ENCODE measurements at places on chromosomes 5 and 9.

DNA sequence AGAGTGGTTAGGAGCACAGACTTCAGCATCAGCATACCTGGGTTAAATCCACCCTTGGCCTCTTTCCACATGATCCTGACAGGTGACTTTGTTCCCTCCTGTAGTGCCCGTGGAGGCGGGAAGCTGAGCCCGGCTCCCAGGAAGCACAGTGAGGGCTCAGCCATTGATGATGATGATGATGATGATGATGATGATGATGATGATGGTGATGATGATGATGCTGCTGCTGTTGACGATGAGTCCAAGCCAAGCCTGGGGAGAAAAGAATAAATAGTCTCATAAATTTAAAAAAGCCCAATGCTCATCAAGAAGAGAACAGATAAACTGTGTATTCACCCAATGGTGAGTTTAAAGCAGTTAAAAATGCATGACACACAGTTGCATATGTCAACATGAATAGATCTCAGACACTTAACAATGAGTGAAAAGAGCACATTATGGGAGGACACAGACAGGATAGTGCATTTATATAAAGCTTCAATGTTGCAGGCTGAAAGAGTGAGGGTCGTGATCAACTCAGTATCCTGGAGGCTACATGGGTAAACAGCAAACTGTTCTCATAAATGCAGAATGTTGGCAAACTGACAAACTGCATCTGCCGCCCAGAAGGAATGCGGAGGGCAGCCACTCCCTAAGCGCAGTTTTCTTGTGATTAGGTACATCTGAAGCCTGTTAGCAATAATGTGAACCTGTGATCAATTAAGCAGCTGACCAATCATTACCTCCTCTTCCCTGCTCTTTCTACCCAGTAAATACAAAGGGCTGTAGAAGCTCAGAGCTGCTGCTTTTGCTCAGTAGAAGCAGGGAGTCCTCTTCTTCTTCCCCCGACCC is 11.7 kb upstream of the CFAP157 start:
- no peak for DNase-seq

- DNase-seq, result no peak
Measured at GRCh38 chr5:146447734-146448380, 724 bp downstream of the TCERG1 start.

DNA sequence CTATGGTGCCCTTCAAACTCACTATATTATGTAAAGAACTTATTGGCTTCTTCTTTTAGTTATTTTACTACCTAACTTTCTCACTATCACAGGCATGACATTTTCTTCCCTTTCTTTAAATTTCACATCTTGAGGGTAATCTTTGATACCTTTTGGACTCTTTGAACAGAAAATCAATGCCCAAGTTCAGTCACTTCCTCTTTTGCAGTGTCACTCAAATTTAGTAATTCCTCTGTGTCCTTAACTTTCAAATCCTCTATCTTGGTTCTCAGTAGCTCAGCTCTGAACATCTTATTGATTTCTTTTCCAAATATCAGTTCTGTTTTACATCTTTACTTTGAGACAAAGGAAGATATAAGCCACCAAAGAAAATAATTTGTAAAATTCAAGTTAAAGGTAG is 25.5 kb downstream of the CNTLN start:
- DNase-seq, result no peak

- DNase-seq, result no peak
Measured at GRCh38 chr5:161414896-161415295, 131.6 kb downstream of the GABRB2 start.

GRCh38 chr9:122236681-122237080 is 7.9 kb upstream of the LHX6 start:
- DNase-seq, result no peak

GRCh38 chr9:2281803-2282185 is 266.6 kb downstream of the SMARCA2 start:
- DNase-seq, result no peak

GRCh38 chr9:138073408-138073807 is 195.8 kb downstream of the CACNA1B start:
- no peak for DNase-seq

DNA sequence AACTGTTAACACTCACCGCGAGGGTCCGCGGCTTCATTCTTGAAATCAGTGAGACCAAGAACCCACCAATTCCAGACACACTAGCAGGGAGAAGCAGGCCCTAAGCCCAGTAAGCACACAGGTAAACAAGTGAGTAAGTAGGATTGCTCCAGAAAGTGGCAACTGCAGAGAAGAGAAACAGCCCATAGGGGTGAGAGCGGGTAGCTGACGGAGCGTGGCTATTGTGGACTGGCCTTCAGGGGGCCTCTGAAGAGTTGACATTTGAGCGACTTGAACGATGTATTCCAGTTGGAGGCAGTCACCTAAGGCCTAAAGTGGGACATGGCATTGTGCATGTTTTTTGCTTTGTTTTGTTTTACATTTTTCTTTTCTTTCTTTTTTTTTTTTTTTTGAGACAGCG is 74.2 kb downstream of the TSPAN17 start:
- DNase-seq, result no peak

GRCh38 chr9:120650352-120650751 is 63.9 kb downstream of the MEGF9 start:
- no peak for DNase-seq

DNA sequence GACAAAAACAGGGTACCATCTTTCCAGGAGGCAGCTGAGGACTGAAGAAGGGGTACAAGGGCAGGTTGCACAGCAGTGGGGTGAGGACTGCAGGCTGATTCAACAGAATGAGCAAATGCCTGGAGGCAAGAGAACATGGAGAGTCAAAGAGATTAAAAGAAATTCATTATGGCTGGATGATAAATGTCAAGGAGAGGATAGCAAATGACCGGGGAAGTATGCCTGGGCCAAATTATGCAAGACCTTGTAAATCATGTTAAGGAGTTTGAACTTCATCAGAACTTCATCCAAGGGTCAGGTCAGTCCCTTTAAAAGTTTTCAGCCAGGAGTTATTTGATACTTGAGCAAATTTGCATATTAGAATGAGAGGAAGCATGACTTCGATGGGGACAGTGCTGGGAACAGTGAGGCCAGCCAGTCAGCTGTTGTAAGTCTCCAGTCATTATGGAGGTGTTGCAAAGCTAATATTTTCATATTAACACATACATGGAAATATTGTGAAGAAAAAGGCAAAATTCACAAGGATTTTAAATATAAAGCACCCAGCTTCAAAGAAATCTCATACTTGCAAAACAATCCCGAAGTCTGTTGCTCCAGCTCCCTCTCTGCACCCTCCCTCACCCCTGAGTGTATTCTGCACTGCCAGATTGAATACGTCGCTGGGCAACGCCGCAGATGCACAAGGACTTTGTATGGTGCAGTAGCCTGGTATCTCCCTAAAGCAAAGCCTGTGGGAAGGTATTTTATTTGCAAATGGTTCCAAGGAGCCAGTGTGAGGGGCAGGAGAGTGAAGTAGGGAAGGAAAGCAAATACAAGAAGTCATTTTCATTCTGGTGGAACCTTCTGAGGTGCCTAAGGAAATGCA is 509.8 kb upstream of the TLE4 start:
- no peak for DNase-seq

- DNase-seq, result no peak
Measured at GRCh38 chr5:12016159-12016746, 112.0 kb upstream of the CTNND2 start.

- no peak for DNase-seq
Measured at GRCh38 chr9:81896070-81896469, 32.2 kb upstream of the SPATA31D4 start.

- DNase-seq, result no peak
Measured at GRCh38 chr5:99865159-99865558, 670.0 kb upstream of the FAM174A start.

DNA sequence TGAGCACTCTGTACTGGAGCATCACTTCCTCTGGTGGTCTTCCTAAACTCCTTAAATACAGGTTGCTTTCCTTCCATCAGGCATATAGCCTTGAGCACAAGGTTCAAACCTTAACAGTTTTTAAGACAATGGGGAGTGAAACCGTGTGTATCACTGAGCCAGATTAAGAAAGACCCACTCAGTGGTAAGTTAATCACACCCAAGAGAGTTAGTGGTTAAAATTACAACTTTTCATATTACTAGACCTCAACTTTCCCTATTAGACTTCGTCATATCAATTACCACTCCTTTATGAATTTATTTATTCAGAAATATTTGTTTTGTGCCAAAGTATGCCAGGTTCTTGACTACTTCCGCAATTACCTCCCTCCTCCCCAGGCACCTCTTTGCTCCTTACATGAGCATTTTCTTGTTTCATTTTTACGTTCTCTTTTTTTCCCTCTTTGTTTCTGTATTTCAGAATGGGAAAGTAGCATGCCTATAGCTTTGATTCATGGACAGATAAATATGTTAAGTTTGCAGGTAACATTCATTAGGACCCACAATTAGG is 351.0 kb downstream of the KIAA0825 start:
- no peak for DNase-seq

- no peak for DNase-seq
Measured at GRCh38 chr5:107699425-107699824, 28.7 kb upstream of the EFNA5 start.

- no peak for DNase-seq
Measured at GRCh38 chr5:139049780-139050179, 148.4 kb downstream of the SIL1 start.

- no peak for DNase-seq
Measured at GRCh38 chr9:4375424-4376200, 75.7 kb upstream of the GLIS3 start.

DNA sequence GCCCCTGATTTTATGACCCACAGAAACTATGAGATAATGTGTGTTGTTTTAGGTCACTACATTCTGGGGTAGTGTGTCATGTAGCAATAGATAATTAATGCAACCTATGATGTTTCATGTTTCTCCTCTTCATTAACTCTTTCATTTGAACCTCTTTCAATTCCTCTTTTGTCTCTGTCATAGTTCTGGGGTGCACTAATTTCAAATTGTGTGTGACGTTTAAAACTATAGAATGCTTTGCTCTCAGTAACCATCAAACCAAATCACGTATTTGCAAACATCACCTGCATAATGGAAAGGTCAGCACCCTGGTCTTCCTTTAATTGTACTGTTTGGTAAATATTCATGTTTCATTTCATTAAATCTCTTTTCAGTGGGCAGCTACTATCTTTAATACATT is 621.6 kb downstream of the TLR4 start:
- no peak for DNase-seq

GRCh38 chr9:18256568-18256967 is 217.4 kb upstream of the ADAMTSL1 start:
- no peak for DNase-seq

- DNase-seq, result no peak
Measured at GRCh38 chr5:171488876-171489275, 69.4 kb downstream of the FGF18 start.

- DNase-seq, result no peak
Measured at GRCh38 chr5:9183992-9184391, 361.9 kb downstream of the SEMA5A start.

- no peak for DNase-seq
Measured at GRCh38 chr5:139799359-139799758, 3.8 kb downstream of the PSD2 start.

DNA sequence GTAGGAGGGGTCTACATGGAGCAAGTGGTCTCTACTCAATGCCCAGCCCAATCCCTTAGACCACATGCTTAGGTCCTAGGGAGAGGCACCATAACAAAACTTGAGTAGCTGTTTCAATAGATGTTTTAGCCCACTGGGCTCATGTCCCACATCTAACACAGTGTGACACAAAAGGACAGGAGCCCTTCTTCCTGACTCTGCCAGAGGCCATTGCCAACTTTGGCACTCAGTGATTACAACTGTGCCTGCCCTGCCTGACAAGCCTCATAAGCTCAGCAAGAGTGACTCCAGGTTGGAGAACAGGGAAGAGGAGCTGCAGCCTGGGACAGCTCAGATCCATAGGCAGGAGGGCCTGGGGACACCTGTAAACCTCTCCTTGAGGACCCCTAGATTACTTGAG is 230.8 kb downstream of the ENC1 start:
- DNase-seq, result no peak

DNA sequence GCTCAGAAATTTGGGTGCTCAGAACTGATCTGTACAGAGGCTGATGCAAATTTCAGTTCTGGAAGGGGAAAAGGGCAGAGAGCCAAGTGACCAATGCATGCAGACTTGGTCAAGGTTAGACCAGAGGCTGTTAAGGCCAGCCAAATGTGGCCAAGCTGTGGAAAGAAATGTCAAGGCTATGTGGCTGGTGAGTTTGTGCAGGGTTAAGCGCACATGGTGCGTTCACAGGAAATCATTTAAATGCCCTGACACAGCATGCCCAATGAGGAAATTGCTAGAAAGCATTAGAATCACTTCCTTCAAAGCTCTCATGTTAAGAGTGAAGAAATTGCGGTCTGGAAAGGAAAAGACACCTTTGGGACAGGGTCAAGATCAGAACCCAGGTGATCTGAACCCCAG is 58.0 kb downstream of the PTPN3 start:
- no peak for DNase-seq

DNA sequence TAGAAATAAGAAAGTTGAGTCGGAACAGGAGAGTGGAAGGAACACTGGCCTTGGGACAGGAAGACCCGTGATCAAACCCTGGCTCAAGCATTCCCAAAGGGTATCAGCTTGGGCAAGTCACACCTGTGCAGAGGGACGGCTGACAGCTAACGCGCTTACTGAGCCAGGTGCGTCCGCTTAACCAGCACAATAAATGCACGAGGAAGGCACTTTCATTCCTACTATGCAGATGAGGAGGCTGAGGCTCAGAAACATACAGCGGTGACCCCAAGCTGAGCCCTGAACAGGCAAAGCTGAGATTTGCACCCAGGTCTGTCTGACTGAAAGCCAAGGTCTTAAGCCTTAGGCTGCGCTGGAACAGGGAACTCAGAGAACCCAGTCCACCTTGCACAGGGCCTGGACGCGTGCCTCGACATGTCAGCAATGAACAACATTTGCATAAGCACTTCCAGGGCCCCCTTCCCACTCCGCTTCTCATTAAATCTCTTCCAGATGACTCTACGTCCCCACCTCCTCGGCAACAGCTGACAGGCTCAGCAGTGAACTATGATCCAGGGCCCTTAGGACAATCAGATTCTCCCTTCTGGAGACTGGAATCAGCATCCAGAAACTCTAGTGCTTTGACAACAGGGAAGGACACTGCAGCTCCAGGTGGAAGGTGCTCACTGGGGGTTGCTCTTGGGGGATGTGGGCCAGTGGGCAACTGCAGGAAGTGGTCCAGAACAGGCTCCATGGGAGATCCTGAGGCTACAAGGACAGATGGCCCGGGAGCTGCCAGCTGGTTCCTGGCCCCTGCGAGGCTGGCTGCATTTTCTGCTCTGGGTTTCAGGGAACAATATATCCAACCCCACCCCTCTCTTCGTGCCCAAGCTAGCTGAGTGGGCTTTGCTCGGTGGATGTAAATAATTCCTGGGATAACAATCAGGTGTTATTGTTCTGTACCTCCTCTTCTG is 35.2 kb downstream of the SH3PXD2B start:
- DNase-seq, result no peak

GRCh38 chr9:7370988-7371387 is 428.6 kb downstream of the DMAC1 start:
- no peak for DNase-seq

DNA sequence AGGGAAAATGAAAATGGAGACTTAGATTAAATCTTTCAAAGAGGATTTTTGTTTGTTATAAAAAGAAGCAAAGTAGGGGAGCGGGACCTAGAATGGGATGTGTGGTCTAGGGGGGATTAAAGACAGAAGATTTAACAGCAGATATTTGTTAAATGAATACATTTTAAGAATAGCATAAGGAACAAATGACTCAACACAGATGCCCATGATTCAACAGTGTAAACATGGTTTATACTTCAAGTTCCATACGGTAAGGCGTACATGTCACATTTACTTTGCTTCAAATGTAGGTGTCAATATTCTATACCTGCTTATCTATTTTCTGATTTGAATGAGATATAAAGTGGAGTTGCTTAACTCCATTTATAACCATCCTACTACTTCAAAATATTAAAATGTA is 1.5 kb downstream of the TICAM2 start:
- no peak for DNase-seq

GRCh38 chr5:145385276-145385675 is 449.9 kb downstream of the PRELID2 start:
- no peak for DNase-seq

Data from GM12891 (cell line).